ENCODE measurements at places on chromosomes 11 and 22.

- no peak for DNase-seq
Measured at GRCh38 chr22:48784701-48785503, 1042.8 kb downstream of the BRD1 start.

GRCh38 chr11:66188580-66188979, 79.9 kb upstream of the RAB1B start:
- peak; percentile 19 for DNase-seq

GRCh38 chr11:2099516-2100349, 39.5 kb downstream of the IGF2 start:
- peak; percentile 25 for DNase-seq

- no peak for DNase-seq
Measured at GRCh38 chr22:30238661-30239487, 7.7 kb downstream of the LIF start.

DNA sequence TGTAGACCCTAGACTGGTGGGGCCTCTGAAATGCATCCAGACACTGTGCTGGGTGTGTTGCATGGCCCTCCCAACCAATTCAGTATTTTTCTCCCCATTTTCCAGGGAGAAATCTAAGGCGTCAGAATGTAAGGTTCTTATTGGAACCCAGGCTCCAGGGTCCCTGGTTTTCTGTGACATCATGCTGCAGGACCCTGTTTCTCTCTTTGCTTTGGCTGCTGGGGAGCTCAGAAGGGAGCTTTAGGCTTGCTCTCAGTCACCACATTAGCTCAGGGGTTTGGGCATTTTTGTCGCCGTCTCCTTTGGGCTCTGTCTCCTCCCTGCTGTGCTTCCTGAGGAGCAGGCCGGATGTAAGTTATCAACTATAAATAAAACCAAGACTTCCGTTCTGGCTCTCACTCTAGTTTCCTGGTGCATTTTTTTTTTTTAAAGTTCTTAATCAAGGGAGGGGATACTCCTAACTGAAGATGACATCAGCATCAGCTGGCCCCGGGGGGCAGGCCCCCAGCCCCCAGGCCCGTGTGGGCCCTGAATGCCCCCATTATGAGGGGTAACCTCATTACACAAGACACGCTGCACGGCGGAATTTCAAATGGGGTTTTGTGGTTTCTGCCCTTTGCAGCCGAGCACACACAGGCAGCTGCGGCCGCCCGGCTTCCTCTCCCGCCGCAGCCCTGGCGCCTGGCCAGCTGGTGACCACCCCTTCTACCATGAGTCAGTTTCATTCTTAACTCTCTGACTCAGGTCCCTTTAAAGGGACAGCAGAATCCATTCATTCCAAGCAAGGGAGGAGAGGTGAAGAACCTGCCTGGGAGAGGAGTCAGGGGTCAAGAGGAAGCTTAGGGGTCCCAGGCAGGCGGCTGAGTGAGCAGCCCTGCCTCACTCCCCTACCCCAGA, 3.2 kb downstream of the MYEOV start:
- peak; percentile 92 for DNase-seq

- DNase-seq, result no peak
Measured at GRCh38 chr11:73997120-73997770, 11.6 kb downstream of the UCP3 start.

Data from hematopoietic multipotent progenitor cell treated with erythropoietin and hydrocortisone succinate and interleukin-3 and kit ligand, for 8 days (in vitro differentiated cells).